ENCODE measurements at places on chromosomes 12 and 14. TPM values are rescaled to one million over a fixed set of nuclear protein-coding genes. Genes with fewer than 3 reads are reported as not detected.
A peak's percentile ranks its signal among the peaks of the same experiment; 100 is the strongest.

DNA sequence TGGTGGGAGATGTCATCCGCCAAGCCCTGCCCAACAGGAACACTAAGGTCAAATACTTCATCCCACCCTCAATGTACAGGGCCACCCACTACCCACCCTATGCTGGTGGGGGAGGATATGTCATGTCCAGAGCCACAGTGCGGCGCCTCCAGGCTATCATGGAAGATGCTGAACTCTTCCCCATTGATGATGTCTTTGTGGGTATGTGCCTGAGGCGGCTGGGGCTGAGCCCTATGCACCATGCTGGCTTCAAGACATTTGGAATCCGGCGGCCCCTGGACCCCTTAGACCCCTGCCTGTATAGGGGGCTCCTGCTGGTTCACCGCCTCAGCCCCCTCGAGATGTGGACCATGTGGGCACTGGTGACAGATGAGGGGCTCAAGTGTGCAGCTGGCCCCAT is 3.5 kb downstream of the B3GNT4 start:
- no peak for ATAC-seq

DNA sequence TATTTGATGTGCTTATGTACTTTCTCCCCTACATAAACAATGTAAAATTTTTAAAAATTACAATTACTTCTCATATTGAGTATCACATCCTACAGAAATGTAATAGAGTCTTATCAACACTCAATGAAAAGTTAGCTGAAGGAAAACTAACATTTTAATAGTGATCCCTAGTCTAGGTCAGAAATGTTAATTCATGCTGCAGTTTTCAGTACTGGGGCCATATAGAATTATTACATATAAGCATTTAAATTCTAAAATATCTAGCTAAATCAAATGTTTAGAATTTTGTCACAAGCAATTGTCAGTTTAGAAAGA is 37.8 kb downstream of the SLC6A15 start:
- ATAC-seq = peak; percentile 13

GRCh38 chr12:75317784-75318183 is 12.3 kb downstream of the CAPS2 start:
- ATAC-seq = no peak

GRCh38 chr14:75570797-75571196 is 7.6 kb upstream of the FLVCR2 start:
- ATAC-seq = no peak

- peak; percentile 58 for ATAC-seq
Observed at GRCh38 chr14:44453433-44454171, 53.5 kb downstream of the FSCB start.

DNA sequence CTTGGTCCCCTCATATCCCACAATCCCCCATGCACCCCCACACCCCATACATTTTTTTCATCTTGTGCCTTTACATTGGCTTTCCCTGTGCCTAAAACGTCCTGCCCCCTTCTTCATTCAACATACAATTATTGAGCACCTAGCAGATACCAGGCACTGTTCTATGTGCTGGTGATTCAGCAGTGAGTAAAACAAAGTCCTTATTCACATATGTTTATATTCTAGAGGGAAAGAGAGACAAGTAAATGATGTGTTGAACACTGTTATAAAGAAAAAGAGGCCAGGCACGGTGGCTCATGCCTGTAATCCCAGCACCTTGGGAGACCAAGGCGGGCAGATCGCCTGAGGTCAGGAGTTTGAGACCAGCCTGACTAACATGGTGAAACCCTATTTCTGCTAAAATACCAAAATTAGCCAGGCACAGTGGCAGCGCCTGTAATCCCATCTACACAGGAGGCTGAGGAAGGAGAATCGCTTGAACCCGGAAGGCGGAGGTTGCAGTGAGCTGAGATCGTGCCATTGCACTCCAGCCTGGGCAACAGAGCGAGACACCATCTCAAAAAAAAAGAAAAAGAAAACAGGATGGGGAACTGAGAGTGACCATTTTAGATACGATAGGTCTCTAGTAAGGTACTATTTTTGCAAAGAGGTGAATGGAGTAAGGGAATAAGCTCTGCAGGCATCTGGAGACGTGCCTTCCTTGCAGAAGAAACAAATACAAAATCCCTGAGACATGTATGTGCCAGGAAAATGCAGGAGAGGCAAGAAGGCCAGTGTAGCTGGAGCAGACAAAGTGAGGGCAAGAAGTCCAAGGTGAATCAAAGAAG is 12.2 kb downstream of the SLC7A7 start:
- no peak for ATAC-seq

- ATAC-seq = no peak
Observed at GRCh38 chr12:19412844-19413243, 26.4 kb upstream of the AEBP2 start.

DNA sequence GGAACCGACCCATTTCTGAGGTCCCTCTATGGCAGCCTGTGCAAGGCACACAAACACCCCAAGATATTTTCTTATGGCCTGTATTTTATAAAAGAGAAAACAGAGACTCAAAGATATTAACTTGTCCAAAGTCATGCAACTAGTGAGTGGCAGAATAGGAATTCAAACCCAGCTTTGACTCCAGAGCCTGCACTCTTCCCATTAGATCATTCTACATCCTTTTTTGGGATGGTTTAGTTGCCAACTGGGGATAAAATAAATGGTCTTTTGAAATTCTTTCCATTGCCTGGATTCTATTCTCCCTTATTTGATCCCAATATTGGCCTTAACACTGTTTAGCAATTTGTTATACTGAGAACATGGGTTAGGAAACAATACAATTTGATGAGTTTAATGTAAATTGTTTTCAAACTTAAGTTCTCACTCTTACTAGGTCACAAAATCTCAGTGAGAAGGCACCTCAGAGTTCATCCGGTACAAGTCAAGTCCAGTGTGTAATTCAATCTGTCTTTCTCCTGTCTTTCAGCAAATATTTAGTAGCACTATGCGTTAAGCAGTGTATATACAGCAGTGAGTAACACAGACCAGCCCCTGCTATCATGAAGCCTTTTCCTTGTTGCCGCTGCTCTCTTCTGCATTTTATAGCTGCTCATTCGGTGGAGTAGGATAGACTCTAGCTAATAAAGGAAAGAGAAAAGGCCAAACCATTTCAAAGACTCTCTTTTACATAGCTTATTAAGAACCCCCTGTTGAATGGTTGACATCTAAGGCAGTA is 162.1 kb upstream of the IFNG-AS1 start:
- no peak for ATAC-seq

GRCh38 chr12:102961466-102961855 is 4.0 kb downstream of the ASCL1 start:
- ATAC-seq = no peak

GRCh38 chr12:128606051-128606450 is 217.7 kb downstream of the SLC15A4 start:
- ATAC-seq = no peak

DNA sequence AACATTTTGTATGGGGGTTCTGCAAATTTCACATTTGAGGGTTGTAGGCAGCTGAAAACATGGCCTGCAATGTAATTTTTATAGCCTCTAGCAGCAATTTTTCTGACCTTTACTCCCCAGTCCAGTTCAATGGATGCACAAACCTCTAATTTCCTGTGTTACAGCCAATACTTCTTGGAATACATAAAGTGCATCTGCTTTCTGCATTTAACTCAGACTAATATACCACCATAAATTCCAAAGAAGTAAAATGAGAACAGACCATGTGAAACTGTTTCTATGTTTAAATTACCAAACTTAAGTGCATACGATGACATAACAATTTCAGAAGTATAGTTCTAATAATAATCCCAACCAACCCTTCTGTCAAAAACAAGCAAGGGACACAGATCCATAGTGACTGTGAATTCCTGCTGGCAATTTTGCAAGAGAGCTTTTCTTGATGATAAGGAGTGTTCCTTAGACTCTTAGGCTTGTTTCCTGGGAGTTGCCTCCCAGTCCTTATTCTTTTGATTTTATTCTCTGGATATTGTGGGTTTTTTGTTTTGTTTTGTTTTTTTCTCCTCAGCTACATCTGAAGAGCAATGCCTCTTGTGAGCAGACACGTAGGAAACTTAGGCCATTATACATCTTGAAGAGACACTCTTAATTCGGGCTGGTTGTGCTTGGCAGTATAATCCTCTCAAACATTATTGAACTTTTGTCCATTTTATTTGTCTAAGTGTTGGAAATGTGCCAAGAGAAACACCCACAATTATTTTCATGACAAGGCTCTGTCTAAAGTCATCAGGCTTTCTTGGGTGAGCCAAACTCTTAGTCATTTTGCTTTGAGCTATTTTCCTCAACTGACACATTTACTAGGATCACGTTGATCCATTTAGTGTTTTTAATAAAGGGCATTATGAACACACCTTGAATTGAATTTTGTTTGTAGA is 51.3 kb upstream of the RERGL start:
- ATAC-seq = peak; percentile 53

DNA sequence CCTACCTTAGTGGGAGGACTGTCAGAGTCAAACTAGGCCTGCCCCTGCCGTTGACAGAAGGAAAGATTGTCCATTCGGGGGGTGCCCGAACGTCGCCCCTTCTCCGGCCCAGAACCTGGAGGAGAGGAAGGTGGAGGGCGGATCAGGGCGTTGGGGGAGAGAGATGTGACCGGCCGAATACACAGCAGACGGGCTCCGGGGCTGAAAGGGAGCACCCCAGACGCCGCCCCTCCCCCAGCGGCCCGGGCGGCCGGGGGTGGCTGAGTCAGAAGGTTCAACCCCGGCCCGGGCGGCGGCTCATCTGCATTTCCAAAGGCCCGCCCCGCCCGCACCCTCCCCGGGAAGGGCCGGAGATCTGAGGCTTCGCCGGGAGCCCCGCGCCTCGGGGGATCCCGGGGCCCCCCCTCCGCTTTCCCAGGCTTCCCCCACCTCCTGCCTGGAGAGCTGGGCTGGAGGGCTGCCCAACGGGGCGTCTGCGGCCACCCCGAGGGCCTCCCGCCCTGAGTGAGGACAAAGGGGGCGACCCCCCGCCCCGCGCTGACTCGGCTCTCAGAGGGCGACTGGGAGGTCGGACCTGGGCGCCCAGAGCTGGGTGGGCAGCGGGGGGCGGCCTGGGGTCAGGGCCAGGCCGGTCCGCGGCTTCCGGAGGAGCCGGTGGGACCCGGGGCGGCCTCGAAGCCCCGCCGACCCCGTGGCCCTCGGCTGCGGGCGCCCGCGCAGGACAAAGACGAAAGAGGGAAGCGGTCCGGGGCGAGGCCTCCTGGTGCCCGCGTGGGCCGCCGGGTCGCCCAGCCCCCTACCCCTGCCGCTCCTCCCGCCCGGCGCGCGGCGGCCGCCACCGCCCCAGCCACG is 3.7 kb upstream of the SETD1B start:
- peak; percentile 28 for ATAC-seq

GRCh38 chr14:36751106-36751505 is 89.4 kb downstream of the PAX9 start:
- no peak for ATAC-seq

- no peak for ATAC-seq
Observed at GRCh38 chr12:91173124-91173523, 9.5 kb downstream of the DCN start.

DNA sequence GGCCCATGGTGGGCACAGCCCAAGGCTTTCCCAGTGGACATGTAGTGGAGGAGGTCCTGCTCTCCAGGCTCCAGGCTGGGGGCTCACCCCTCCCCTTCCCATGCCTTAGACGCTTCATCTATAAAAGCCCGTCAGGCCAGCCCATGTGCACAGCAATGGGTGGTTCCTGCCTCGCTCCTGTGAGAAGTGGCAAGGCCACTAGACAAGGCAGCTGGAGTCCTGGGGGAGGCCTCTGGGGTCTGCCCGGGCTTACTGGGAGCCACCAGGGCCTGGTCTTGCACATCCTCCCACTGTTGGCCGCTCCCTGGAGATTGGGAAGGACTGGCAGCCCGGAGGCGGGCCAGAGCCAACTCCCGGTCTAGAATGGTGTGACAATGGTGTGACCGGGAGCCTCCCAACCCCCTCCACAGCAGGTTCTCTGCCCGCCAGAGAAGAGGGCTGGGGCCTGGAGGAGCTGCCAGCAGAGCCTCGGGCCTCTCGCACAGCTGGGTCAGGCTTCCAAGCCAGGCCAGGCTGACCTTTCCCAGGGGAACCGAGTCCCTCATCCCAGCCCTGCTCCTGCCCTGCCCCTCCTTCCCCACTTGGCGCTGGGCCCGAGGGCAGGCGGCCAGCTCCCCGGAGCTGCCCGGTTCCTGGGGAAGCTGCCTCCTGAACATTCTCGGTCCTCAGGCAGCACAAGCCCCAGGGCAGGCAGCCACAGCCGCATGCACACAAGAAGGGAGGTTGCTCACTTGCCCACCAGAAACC is 97.9 kb downstream of the RFLNA start:
- ATAC-seq = peak; percentile 41

Gene PDE3A
- 6.7 TPM for total RNA-seq

Gene SDR9C7
- total RNA-seq = 0.38 TPM
